GM12864 (cell line): ENCODE measurements at places on chromosomes 5 and 9.

DNA sequence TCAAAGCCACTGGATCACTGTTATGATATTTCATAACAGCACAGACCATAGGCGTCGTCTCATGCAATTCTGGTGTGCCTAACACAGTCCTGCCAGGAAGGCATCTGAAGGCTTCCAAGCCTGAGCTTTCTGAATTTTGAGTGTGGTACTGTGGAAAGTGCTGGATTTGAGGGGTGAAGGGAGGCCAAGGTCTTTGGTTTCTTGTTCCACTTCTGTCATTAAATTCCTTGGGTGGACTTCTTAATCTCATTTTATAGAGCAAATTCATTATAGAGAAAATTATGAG lies 441.3 kb upstream of the PIK3R1 start:
- DNase-seq = no peak

GRCh38 chr9:81635521-81636254 lies 53.7 kb downstream of the TLE1 start:
- no peak for DNase-seq

DNA sequence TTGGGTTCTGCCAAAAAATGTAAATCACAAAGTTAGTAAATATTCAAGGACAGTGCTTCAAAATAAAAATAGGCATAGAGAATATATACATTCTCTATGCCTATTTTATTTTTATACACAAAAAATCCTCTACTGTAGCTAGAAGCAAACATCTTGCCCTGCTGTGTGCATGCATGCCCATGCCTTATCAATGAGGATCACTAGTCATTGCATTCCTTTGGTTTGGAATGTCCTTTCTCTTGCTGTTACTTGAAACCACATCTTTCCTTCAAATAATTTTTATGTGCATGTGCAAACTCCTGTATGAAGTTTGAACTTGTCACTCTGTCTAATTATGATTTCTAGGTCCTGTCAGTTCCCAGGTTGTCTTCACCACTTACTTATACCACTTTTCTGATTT lies 278.9 kb upstream of the IZUMO3 start:
- no peak for DNase-seq

DNA sequence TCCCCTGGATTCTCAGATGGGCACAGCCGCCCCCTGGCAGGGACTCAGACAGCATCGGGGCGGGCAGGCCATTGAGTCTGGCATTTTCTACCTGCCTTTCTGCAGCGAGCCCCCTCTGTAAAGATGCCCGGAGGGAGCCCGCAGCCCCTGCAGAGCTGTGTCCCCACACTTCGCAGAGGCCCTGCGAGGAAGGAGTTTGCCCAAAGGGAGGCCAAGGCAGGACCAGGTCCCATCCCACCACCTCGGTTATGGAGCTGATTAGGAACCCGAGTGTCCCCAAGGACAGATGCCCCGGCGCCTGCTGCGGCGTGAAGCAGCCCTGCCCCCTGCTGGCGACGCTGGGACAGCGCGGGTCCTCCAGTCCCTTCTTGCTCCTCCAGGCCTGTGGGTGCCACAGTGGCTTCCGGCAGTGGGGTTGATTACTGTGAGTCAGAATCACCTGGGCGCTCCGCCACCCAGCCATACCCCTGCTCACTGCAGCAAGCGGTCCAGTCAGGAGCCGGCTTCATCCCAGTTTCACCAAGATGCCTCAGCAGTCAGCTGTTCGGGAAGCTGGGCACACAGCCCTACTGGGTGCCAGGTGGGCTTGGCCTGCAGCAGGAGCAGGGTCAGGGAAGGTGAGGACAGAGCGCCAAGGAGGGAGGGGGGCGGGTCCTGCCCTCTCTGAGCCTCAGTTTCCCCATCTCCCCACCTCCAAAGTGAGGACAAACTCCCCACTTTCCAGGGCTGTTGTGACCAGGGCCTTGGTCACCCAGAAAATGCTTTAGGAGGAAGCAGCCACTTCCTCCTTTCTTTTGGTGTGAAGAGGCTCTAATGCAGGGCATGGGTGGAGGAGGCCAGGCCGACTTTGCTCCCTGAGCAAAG lies 117.2 kb downstream of the RXRA start:
- DNase-seq = peak; percentile 41

- DNase-seq = no peak
These were observed 624 bp downstream of the FBXW11 start for GRCh38 chr5:172005708-172006320.

GRCh38 chr9:134461426-134461982 lies 135.2 kb downstream of the RXRA start:
- no peak for DNase-seq

- no peak for DNase-seq
These were observed 139.9 kb downstream of the PALM2AKAP2 start for GRCh38 chr9:109919736-109920408.

DNA sequence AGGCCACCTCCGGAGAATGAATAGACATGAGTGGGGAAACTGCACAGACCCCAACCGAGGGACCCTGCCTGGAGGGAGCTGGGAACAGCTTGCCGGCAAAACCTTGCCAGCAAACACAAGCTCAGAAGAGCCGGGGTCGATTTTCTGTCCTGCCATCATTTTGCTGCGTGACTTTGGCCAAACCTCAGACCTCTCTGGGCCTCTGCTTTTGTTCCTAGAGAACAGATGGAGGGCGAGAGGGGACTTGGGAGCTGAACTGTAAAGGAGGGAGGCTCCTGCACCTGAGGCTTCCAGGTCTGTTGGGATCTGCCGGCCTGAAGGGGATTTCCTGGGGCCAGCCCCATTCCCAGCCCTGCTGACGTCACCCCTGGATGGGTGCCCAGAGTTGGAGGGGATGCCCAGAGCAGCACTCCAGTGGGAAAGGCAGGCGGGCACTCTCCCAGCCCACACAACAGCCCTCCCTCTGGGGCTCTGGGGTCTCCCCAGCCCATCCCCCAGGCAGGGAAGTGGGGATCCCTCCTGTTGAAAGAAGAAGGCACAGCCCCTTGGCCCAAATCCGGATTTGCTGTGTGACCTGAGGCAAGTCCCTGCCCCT lies 40.4 kb upstream of the SYNPO start:
- no peak for DNase-seq

- DNase-seq = no peak
These were observed 11.2 kb upstream of the NFIB start for GRCh38 chr9:14325147-14325546.

GRCh38 chr9:113715086-113715485 lies 161.0 kb upstream of the ZNF618 start:
- no peak for DNase-seq

DNA sequence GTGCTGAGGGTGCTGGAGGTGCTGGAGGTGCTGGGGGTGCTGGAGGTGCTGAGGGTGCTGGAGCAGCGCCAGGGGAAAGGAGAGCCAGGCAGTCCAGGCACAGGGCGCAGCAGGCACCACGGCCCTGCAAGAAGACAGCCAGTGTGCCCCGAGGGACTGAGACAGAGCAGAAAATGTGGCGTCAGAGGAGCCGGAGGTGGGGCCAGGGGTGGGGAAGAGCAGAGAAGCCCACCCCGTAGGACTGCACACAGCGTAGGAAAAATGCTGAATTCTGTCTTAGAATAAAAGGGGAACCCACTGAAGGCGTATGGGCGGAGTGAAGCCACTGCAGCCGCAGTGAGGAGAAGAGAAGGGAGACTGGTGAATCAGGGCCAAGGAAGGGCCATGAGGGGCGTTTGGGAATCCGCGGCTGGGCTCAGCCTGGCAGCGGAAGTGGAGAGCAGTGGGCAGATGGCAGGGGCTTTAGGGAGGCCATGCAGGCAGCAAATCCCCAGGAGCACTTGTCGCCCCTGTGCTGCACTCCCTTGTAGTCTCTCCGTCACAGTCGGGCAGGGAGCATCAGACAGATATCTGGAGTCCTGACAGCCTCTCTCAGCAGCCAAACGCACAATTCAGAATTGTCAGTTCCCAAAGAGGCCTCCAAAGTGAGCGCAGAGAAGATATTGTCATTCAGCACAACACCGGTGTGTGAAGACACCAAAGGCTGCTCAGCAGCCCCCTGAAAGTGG lies 35.9 kb upstream of the LECT2 start:
- DNase-seq = no peak

DNA sequence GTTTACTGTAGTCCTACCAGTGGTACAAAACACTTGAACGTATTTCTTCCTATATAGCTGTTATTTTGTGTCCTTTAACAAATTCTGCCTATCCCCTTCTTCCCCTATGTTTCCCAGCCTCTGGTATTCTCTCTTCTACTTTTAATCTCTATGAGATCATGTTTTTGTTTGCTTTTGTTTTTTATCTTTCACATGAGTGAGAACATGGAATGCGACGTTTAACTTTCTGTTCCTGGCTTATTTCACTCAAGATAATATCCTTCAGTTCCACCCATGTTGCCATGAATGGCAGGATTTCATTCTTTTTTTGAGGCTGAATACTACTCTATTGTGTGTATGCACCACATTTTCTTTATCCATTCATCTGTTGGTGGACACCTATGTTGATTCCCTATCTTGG lies 634.4 kb upstream of the WWC1 start:
- no peak for DNase-seq

DNA sequence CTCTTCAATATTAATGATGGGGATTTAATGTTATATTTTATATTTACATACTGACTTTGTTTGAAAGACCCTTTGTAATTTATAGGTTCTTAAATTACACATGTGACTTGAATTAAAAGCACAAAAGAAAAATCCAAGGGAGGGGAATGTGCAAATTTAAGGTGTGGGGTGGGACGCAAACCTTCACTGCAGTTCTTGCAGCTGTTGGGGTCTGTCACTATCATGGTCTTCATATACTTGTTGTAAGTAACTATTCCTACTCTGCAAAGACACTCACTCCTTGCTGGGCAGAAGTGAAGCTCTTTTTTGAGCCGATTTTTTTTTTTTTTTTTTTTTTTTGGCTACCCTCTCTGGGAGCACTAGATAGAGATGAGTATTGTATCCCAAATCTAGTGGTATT lies 505.3 kb downstream of the ARHGEF28 start:
- no peak for DNase-seq

GRCh38 chr9:32069169-32069813 lies 315.2 kb upstream of the ACO1 start:
- no peak for DNase-seq

- DNase-seq = no peak
These were observed 1171.1 kb downstream of the TAF11L14 start for GRCh38 chr5:18805376-18805775.

GRCh38 chr5:173925449-173926071 lies 37.4 kb downstream of the CPEB4 start:
- DNase-seq = peak; percentile 25

GRCh38 chr5:179794575-179794974 lies 789 bp downstream of the LTC4S start:
- DNase-seq = no peak

DNA sequence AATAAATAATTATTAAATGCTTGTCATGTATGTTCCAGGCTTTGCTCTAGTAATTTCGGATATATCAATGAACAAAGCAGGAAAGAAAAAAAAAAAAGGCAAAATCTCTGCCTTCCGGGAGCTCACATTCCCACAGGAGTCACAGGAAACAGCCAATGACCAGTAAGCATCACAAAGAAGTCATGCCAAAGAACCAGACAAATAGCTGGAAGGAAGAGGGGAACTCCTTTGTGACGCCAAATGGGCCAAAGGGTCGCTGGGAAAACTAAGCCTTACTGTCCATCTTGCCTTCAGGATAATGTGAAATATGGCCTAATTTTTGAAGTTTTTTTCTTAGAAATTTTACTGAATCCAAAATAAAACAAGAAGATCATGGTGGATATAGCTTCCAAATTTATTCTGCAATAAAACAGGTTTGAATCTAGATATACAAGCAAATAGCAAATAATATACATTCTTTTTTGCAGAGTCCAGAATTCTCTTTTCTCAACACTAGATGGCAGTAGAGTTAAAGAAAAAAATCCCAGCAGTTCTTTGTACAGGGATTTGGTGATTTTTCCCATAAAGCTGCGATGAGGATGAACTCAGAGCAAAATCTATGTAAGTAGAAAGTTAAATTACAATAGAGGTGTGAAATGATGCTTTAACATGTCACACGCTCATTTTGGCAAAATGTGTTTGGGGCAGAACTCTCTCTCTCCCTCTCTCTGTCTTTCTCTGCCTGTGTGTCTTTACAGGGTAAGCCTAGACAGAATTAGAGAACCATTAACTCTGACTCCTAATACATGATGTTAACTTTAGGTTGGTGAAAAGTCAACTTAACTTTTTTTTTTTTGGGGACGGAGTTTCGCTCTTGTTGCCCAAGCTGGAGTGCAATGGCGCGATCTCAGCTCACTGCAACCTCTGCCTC lies 60.0 kb upstream of the TUT7 start:
- DNase-seq = no peak

GRCh38 chr9:135370411-135371375 lies 108.9 kb upstream of the PPP1R26 start:
- DNase-seq = no peak

DNA sequence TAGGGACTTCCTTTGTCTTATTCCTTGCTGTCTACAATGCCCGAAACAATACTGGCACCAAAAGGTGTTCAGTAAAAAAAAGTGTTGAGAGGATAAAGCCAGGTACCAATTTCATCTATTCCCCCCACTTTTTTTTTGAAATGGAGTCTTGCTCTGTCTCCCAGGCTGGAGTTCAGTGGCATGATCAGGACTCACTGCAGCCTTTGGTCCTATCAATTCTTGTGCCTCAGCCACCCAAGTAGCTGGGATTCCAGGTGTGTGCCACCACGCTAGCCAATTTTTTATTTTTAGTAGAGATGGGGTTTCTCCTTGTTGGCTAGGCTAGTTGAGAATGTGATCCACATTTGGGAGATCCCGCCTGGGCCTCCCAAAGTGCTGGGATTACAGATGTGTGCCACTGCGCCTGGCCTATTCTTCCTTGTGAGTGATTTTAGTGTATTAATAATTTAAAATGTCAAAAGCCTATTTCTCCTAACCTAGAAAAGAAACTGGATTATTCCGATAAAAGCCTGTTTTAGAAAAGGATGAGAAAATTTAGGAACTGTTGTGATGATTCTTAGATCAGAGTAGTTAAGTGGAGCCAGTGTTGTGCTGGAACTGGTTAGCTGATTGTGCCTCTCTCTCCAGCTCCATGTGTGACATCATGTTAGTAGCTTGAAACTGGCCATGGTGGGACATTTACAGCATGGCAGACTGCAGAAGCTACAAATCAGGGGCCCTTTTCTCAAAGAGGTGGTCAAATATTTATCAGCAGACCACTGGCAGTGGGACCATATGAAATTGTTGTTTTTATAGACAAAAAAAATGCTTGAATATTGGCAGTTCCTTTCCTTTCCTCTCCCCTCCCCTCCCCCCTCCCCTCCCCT lies 14.3 kb downstream of the CDC42SE2 start:
- DNase-seq = no peak

DNA sequence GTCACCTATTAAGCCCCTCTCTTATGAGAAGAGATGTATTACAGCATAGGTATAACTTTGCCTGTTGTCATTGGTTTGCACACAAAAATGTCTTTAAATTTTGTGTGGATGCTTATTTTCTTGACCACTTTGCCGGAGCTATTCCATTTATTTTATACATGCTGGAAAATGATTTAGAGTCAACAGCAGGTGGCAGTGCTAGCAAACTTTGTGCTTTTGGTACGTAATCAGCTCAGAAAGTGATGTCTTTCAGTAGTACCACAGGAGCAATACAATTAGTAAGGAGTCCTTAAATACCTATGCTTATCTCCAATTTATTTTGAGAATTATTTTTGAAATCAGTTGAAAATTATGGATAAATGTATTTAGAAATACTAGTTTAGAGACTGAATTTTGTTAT lies 19.8 kb upstream of the NUDT12 start:
- DNase-seq = no peak

GRCh38 chr5:77251921-77252320 lies 41.4 kb downstream of the PDE8B start:
- no peak for DNase-seq

- no peak for DNase-seq
These were observed 23.0 kb upstream of the GOLM1 start for GRCh38 chr9:86122311-86122710.

GRCh38 chr9:100575006-100575405 lies 2.9 kb upstream of the CAVIN4 start:
- no peak for DNase-seq

GRCh38 chr9:99486684-99487083 lies 264.6 kb downstream of the SEC61B start:
- no peak for DNase-seq
